ENCODE measurements at places on chromosomes 2 and 18. TPM values are rescaled to one million over a fixed set of nuclear protein-coding genes. Genes with fewer than 3 reads are reported as not detected.

GRCh38 chr2:98730707-98731040, 258 bp downstream of the MGAT4A start:
- peak; percentile 54 for DNase-seq

- no peak for DNase-seq
Observed at GRCh38 chr2:138274421-138275291, 226.9 kb upstream of the SPOPL start.

DNA sequence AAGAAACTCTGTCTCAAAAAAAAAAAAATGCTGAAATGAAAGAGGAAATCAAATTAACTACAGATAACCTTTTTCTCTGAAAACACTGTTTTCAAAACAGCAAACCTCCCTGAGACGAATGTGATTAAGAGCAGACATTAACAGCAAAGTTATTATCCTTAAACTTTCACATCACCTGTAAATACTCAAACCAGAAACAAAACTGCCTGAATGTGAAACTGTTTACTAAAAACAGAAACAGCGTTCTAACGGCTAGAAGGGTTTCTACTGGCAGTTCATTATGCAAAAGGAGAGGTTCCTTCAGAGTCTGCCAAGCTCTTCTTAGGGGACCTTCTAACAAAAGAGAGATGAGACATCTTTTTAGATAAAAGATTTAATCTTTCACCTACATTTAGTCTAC, 45.9 kb downstream of the PNO1 start:
- DNase-seq: no peak

GRCh38 chr2:60979231-60979630, 38.3 kb upstream of the PEX13 start:
- no peak for DNase-seq

DNA sequence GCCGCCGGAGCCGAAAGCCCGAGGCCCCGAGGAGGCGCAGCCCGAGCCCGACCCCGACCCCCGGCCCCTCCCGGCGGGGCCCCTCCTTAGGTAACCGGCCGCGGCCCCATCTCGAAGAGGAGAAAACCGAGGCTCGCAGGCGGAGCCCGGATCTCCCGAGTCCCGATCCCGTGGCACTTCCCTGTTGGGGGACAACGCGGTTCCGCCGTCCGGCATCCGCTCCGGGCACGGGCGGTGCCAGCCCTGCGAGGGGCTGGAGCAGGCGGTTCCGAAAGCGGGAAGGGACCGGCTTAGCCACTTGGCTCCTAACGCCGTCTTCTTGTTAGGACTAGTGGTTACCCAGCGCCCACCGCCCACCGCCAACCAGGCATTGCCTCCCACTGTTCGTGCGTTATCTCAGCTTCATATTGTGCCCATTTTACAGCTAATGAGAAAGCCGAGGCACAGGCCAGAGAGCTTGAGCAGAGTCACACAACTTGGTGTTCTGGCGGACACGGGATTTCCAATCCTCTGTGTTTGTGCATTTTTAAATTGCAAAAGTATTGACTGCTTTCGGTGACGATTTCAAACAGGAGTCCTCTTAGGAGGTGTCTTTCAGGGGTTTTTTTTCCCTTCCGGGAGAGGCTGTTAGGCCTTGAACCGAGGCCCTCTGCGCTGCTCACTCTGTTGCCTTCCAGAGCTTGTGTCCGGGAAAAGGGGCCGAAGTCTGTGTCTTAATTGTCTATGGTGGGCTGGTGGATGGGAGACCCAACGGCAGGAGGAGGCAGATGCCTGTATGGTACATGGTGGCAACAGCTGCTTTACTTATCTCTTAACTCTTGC, 562 bp downstream of the CENPA start:
- DNase-seq: no peak

GRCh38 chr18:44601447-44601846, 79.2 kb upstream of the SETBP1 start:
- DNase-seq: no peak

MAP3K19 gene
- not detected for total RNA-seq

GRCh38 chr2:173077506-173078177, 2.0 kb downstream of the MAP3K20 start:
- no peak for DNase-seq

RGPD8 gene
- total RNA-seq: 16.1 TPM

- DNase-seq: no peak
Observed at GRCh38 chr2:233387667-233388528, 33.6 kb downstream of the DGKD start.

NTSR2 gene
- not detected for total RNA-seq

DNA sequence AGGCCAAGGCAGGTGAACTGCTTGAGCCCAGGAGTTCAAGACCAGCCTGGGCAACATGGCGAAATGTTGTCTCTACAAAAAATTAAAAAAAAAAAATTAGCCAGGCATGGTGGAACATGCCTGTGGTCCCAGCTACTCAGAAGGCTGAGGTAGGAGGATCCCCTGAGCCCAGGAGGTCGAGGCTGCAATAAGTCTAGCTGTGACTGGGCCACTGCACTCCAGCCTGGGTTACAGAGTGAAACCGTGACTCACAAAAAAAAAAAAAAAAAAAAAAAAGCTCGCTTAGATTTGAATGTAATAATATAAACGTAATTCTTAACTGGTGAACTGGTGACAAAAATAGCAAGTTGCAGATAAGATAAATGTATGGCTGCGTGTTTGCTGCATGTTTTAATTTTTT, 56.5 kb downstream of the TFCP2L1 start:
- no peak for DNase-seq
